ENCODE measurements at places on chromosomes 13 and 19. TPM values are rescaled to one million over a fixed set of nuclear protein-coding genes. Genes with fewer than 3 reads are reported as not detected.

The SERPINE3 gene
- total RNA-seq, result not detected

The ZNF737 gene
- not detected for total RNA-seq

The GSX1 gene
- total RNA-seq, result not detected

The CLPTM1 gene
- 176 TPM for total RNA-seq

The FNDC3A gene
- total RNA-seq, result 27.5 TPM

The LILRA5 gene
- not detected for total RNA-seq

The GPC6 gene
- total RNA-seq, result 5.1 TPM

All from A549 treated with AZD2906 at 1 μM for 4 hours (cell line).